ENCODE measurements at places on chromosomes 4 and X.

- no peak for DNase-seq
These were observed 191.4 kb downstream of the NDST4 start for GRCh38 chr4:114921790-114922591.

GRCh38 chrX:84047339-84047738 lies 140.7 kb downstream of the RPS6KA6 start:
- no peak for DNase-seq

- DNase-seq = no peak
These were observed 161.0 kb downstream of the SHOX start for GRCh38 chrX:791479-792034.

GRCh38 chr4:96241819-96242218 lies 401.9 kb downstream of the PDHA2 start:
- DNase-seq = no peak

DNA sequence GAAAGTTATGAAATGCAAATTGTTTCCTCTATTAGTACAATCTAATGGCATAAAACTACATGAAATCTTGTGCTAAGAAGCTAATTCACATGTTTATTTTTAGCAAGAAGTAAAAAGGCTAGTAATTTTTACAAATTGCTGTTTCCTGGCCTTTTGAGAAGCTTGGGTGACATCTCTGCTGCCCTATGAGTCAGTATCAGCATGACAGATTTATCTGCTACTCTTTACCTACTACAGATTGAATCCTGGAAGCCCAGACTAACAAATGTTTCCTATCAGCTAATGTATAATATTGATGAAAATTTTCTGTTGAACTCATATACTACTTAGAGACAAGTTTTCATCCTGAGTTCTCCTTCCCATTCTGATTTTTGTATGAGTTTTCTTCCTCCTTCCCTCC lies 232.4 kb downstream of the DCTD start:
- no peak for DNase-seq

GRCh38 chr4:17367201-17367600 lies 144.7 kb downstream of the QDPR start:
- DNase-seq = no peak

GRCh38 chr4:30828264-30828926 lies 108.2 kb downstream of the PCDH7 start:
- DNase-seq = no peak

DNA sequence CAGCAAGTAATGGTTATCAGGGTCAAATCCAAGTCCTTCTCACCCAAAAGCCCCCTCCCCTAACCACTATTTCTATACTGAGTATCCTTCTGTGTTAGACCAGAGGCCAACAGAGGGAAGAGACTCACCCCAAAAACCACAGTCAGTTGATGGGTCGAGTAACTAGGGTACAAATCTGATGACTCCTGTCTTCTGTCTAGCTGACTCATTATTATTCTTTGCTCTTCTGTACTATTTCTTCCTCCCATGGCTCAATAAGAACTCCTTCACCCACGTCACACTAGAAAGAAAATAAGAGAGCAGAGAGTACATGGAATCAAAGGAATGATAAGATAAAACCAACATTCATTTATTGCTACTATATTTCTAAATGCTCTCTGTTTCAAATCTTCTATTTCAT lies 2.0 kb downstream of the RAB40A start:
- no peak for DNase-seq

- DNase-seq = no peak
These were observed 32.6 kb downstream of the ABHD18 start for GRCh38 chr4:127997534-127998388.

- no peak for DNase-seq
These were observed 6.1 kb upstream of the BDH2 start for GRCh38 chr4:103105558-103106356.

DNA sequence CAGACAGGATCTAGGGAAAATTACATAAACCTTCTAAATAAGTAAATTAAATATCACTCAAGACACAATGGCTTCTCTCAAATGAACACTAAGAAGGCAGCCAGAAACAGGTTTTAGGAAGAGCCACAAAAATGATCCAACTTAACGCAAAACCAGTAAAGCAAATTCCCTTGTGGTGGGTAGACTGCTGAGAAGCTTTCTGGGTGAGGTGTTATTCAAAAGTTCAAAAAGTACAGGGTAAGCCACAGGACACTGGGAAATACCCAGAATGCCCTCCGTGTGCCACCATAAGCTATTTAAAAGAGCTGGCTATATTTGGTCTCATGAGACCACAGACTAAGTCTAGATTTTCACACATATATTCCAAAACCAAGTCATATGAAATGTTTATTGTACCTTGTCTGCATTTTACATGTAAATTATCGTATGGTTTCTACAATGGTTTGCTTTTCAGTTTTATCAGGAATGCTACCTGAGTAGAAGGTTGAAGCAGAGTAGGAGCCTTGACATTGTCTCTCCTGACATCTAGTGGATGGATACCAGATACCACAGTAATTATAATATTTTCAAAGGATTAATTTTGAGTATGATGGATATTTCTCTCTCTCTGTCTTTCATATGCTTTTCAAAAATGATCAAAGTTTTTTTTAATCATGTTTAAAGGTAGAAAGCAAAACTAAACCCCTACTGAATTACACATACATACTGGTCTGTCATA lies 109.3 kb upstream of the KLHL13 start:
- no peak for DNase-seq

DNA sequence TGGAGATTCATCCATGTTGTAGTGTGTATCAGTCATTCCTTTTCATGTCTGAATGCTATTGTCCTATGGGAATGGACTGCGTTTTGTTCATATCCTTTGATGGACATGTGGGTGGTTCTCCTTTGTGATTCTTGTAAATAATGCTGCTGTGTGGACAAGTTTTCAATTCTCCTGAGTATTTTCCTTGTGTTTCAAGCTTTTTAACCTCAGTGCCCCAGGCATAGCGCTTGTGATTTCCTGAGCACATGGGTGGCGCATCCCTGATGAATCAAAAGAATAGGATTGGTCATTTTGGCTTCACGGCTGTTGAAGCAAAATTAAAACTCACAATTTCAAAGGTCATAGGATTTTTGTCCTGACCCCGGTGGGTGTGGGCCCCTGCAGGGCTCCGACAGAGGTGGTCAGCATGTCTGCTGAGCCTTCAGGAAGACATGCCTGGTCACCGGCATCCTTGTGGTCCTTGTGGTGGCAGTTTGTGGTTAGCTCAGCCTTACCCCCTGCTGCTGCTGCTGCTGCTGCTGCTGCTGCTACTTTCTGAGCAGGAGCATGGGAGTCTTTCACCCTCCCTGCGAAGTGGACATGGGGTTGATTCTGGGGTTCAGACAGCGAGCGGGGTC lies 30.0 kb downstream of the SHROOM2 start:
- no peak for DNase-seq

GRCh38 chrX:152897222-152898131 lies at the start of gene ZNF185:
Gene ZNF185, plus strand, starts transcription at chrX:152898067. Its CDS starts 16,423 bp downstream, at chrX:152914490.
- DNase-seq = no peak

GRCh38 chr4:8700531-8700930 lies 108.0 kb downstream of the CPZ start:
- DNase-seq = no peak

- DNase-seq = no peak
These were observed 216.2 kb upstream of the VEGFC start for GRCh38 chr4:177008836-177009501.

DNA sequence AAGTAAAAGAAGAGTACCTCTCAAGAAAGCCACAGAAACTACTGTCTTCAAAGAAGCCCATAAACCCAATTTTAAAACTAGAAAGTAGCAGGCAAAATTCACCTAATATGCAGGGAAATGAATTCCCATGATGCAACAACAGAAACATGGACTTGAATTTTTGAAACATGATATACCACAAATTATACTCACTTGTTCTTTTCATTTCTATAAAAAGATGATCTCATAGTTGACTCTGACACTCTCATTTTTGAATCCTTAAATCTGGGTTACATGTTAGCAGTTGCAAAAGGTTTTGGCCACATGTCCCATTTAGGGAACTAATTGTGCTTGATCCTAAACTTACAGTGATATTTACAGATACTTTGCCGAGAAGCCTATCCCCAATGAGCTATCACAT lies 1130.8 kb downstream of the FAT4 start:
- no peak for DNase-seq

GRCh38 chrX:53300157-53300556 lies 18.8 kb upstream of the IQSEC2 start:
- DNase-seq = no peak

DNA sequence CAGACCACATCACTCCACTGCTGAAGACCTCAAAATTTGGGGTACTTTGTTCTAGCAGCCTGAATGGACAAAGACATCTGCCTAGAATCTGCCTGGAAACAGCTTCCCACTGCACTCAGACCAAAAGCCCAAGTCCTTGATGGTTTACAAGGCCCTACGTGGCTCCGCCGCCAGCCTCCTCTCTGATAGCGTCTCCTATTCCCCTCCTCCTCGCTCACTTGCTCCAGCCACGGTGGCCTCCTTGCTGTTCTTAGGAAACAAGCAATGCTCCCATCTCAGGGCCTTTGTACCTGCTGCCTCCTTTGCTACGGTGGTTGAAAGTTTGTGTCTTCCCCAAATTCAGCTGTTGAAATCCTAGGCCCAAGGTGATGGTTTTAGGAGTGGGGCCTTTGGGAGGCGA lies 34.7 kb upstream of the SORCS2 start:
- no peak for DNase-seq

GRCh38 chr4:110172972-110173371 lies 25.4 kb downstream of the ELOVL6 start:
- DNase-seq = no peak
